Inflammatory macrophage treated with lipopolysaccharide for 1 hour (primary cell): ENCODE measurements at places on chromosomes 12 and 14.

- no peak for DNase-seq
Observed at GRCh38 chr14:23751616-23752015, 115.5 kb downstream of the DHRS2 start.

GRCh38 chr12:84805474-84805858, 107.1 kb downstream of the SLC6A15 start:
- no peak for DNase-seq

DNA sequence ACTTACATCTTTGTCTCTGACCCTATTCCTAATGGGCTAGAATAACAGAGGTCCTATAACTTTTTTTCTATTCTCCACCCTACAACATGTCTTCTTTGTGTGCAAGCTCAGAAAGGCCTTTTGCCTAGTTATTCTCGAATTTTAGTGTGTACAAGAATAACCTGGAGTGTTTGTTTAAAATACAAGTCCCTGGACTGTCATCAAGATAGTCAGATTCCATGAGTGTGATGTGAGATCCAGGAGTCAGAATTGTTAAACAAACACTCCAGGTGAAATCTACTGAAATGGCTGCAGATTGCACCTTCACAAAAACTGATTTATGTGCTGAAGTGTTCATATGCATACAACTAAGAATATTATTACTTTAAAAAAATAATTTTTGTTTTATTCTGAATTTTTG, 114.4 kb upstream of the DIO2 start:
- DNase-seq: no peak

- DNase-seq: no peak
Observed at GRCh38 chr12:47223848-47224213, 144.1 kb upstream of the AMIGO2 start.

DNA sequence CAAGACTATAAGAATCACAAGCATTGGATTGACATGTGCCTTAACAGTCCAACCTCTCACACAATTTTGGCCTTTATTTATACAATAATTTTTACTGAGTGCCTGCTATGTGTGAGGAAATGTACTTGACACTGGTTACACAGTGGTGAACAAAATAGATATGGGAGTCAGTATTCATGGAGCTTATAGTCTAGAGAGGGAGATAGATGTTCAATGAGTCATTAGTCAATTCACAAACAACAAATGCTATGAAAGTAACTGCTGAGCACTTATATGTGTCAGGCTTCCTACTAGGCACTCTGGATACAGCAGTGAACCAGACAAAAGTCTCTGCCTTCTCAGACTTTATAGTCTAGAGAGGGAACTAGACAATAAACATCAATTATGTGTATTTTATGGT, 3.7 kb downstream of the CFAP54 start:
- no peak for DNase-seq

- no peak for DNase-seq
Observed at GRCh38 chr14:29232711-29233110, 466.1 kb downstream of the FOXG1 start.

DNA sequence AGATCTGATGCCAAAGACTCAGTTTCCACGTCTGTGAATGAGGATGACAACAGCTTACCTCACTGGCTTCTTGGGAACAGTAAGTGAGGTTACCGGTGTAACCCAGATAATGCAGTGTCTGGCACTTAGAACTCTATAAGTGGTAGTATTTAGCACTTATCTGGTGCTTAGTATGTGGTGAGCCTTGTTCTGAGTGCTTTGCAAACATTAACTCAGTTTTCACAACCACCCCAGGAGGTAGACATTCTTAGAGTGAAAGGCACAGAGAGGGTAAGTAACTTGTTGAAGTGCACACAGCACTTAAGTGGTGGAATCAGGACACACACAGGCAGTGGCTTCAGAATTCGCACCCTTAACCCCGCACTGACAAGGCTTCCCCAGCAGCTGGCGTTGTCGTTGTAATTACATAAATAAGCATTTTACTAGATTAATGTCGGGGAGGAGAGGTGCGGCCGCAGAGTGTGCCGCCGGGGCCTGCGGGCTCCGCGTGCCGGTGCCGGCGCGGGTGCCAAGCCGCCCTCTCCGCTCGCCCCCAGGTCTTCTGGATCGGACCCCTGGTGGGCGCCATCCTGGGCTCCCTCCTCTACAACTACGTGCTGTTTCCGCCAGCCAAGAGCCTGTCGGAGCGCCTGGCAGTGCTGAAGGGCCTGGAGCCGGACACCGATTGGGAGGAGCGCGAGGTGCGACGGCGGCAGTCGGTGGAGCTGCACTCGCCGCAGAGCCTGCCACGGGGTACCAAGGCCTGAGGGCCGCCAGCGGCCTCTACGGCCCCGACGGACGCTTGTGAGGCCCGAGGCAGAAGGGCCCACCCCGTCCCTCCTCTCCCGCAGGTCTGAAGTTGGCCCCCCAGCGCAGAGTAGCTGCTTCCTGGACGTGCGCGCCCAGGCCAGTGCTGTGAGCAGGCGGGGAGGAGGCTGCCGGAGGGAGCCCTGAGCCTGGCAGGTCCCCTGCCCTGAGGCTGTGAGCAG, 4.6 kb downstream of the AQP2 start:
- no peak for DNase-seq

GRCh38 chr12:54413284-54414190, 5.5 kb downstream of the ITGA5 start:
- peak; percentile 65 for DNase-seq

DNA sequence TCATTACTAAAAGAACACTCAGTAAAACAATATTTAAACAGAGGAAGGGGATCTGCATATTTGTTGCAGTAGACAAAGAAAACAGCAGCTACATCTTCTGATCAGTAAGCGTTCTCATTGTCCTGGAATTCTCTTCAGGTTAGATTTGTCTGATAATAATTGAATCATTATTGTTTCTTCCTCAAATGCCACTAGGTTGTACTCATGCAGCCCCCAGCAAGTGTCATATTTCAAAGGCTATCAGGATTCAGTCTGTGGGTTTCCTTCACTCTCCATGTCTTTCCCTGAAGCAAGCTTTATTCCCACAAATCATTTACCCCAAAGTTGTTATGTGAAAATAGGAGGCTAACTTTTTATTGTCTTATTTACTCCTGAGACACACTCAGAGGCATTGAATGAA, 14.7 kb downstream of the PIK3C2G start:
- DNase-seq: no peak

- no peak for DNase-seq
Observed at GRCh38 chr12:19808371-19808770, 369.1 kb downstream of the AEBP2 start.

DNA sequence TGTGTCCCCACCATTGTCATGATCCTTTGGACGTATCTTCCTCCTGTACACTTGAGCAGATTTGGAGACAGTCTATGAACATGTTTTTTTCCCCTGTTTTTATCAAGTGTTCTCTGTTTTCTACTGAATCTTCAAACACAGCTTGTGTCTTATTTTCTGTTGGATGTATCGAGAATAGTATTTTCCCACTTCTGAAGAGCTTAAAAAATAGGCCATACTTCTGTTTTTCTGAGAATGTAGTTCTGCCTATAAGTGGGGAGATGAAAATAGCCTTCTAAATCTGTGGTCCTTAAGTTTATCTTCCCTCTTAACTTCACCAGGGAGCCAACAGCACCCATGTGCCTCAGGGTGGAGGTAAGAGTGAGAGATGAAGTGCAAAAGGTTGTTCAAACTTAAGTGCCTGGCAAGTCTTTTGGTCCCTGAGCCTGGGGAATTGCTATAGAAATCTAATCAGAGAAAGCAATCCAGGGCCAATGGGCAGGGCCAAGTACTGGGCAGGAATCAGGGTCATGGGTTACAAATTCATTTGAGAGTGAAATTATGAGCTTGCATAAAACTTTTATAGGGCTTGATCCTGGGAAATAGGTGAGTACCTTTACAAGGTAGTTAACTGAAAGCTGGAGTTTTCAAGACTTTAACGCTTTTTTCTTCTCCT, 58.9 kb downstream of the ARF6 start:
- DNase-seq: no peak

DNA sequence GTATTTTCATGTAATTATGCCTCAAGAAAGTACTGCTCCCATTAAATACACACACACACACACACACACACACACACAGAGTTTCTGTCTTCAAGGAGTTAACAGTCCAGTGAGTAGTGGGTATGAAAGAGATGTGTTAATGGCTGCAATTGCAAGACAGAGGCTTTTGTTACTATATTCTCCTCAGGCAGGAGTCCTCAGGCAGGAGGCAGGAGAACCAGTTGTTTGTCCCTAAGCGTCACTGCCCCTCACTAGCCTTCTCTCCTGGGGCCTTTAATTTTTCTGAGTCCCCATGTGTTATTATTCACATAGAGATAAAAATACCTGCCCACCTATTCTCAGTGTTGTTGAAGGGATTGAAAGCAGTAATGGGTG, 31.2 kb downstream of the DAD1 start:
- DNase-seq: no peak

- DNase-seq: no peak
Observed at GRCh38 chr12:81896771-81897170, 137.6 kb upstream of the PPFIA2 start.

DNA sequence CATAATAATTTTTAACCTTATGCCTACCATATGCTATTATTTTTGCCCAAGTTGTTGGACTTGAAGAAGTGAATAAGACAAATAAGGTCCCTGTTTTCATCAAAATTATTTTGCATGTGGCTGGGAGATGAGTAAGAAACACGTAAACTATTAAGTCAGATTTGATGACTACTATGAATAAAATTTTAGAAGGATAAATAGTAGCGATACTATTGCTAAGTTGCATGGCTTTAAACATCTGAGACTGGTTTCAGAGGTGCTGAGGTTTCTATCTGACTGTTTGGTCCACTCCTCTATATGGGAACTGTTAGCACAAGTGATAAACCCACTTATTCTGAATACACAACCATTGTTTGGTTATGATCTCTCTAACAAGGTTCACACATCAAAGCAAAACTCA, 674.3 kb upstream of the MDGA2 start:
- no peak for DNase-seq

GRCh38 chr14:36655963-36656686, 5.5 kb upstream of the PAX9 start:
- DNase-seq: peak; percentile 31

GRCh38 chr12:68368327-68368726, 36.2 kb upstream of the MDM1 start:
- peak; percentile 43 for DNase-seq

- no peak for DNase-seq
Observed at GRCh38 chr14:104144911-104145825, 6.8 kb downstream of the KIF26A start.

- DNase-seq: no peak
Observed at GRCh38 chr14:33709711-33710110, 241.2 kb downstream of the EGLN3 start.

DNA sequence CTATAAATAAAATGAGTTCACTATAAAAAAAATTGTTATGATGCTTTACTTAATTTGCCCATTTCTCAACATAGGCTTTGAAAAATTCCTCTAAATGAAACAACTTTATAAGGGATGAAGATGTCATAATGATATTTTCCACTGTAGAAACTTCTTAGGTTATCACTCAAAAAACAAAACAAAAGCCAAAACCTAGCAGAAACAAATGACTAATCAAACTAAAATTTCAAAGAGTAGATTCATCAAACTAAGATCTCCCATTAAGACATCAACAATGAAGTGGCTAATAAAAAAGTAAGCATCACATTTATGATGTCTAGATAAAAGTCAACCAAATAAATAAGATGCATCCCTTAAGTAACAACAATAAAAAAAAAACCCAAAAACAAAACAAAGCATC, 36.9 kb upstream of the TTC7B start:
- DNase-seq: no peak

- DNase-seq: no peak
Observed at GRCh38 chr12:15505616-15506015, 183.3 kb downstream of the PTPRO start.

DNA sequence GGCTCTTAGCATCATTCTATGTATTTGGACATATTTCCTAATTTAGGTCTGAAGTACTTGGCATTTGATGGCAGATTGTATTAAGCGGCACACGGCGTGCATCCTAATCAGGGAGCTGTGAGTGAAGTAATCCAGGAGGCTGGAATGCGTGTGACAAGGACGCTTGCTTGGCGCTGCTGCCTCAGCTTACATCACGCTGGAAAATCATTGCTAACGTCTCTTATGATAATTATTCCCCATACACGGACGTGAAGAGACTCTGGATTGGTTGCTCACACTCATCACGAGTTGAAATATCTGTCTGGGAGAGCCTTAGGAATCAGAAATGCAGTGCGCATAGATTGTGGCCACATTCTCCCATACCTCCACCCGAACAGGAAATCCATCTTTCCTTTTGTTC, 85.3 kb downstream of the FBXW8 start:
- no peak for DNase-seq

GRCh38 chr14:37545174-37545573, 49.9 kb downstream of the FOXA1 start:
- no peak for DNase-seq

GRCh38 chr14:57254884-57255283, 13.8 kb downstream of the EXOC5 start:
- DNase-seq: no peak

- DNase-seq: no peak
Observed at GRCh38 chr12:46468160-46468559, 95.6 kb upstream of the SLC38A2 start.

DNA sequence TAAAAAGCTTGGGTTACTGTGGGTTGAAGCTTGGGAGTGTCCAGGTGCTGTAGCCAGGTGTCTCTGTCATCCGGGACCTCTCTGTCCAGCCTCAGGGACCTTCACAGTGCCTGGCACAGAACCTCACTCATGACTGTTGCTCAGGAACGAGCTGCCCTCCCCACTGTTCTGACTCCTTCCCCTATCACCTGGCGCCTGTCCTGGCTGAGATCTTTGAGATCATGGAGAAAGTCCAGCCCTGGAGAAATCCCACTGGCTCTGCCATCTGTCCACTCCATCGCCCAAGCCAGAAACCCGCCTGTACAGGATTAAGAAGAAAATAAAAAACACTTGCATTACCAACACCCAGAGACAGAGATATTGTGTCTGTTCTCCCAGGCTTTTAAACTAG, 53.5 kb downstream of the DGLUCY start:
- no peak for DNase-seq

DNA sequence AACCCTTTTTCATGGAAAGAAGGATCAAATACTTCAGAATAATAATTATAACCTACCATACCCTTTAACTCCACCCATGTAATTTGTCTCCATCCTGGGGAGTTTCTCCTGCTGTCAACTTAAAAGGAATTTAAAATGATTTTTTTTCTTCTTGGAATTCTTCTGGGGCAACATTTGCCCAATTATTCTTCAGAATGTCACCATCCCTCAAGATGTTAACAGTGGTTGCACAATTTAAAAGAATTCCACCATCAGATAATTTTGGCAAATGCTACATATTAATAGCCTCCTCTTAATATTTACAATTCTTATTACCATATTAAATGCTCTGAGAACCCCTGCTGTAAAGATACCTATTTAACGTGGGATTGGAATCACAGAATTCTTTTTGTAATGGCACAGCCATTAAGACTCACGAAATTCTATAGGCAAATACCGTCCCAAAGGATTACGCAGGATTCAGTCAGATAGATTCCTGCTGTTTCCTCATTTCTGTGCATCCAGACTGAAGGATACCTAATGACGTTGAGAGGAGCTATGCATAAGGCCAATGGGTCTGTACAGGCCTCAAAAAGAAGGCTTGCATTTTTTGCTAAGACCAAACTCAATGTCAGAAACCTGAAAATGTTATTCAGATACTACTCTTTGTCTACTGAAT, 177.5 kb downstream of the DAD1 start:
- DNase-seq: no peak

GRCh38 chr12:1559676-1560091, 34.7 kb downstream of the FBXL14 start:
- DNase-seq: no peak

- no peak for DNase-seq
Observed at GRCh38 chr12:61563665-61564450, 696.3 kb upstream of the USP15 start.
